Posterior vena cava (tissue), 2 donors: ENCODE measurements at places on chromosomes 1 and 21. TPM values are rescaled to one million over a fixed set of nuclear protein-coding genes. Genes with fewer than 3 reads are reported as not detected.

GRCh38 chr1:68511254-68511653 lies 14.4 kb upstream of the DEPDC1 start:
- no peak for DNase-seq

DNA sequence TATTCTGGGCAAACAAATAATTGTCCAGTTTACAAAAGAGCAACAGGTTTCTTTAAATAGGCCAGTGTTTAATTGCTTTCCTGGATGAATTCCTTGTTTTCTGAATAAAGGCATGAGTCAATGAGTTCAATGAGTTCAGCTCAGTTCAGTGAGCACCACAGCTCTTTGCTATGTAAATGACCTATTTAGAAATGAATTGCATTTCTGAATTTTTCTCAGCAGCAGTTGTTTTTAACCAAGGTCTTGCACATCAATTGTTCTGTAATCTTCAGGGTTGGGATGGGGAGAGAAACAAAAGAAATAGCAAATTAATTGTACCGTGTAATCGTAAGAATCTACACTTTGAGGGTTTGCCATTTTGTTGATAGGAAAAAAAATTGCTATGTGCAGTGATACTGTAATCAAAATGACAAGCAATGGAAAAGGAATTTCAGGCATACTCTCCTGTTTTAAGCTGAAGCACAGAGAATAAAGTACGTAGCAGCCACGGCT lies 45.7 kb downstream of the MIS18A start:
- DNase-seq: no peak

GRCh38 chr1:66217021-66217420 lies 316.9 kb upstream of the SGIP1 start:
- no peak for DNase-seq

GRCh38 chr1:116123837-116124533 lies 12.8 kb downstream of the MAB21L3 start:
- DNase-seq: no peak

- no peak for DNase-seq
These were observed 14.5 kb downstream of the NLRP3 start for GRCh38 chr1:247430434-247430833.

- DNase-seq: no peak
These were observed 47.6 kb downstream of the ASTN1 start for GRCh38 chr1:177116941-177117340.

DNA sequence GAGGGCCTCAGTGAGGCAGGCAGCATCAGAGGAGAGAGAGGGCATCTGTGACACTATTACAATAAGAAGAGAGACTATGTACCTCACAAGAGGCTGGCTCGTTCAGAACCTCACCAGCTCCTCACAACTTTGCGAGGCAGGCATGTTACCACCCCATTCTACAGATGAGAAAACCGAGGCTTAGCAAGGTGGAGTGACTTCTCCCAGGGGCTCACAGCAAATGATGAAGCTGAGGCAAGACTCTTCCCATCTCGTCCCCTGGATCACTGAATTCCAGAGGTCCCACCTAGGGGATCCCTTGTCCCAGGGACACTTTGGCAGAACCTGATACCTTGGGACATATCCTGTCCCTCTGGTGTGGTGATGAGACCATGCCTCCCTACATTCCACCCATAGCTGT lies 64.4 kb downstream of the DISP3 start:
- DNase-seq: peak; percentile 49

DNA sequence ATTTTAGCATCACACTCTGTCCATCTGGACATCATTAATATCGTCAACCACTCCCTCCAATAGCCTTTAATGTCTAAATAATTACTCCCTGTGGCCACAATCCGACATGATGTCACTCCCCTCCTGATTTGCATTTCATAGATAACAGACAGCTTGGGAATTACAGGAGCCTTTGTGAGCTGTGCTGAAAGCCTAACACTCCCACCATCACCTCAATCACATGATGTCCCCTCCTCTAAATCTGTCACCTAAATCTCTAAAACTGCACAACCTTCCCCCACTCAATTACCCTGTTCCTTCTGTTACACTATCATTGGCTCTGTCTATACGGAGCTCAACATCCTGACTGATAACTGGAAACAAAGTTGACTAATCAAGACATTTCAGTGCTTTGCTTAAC lies 14.3 kb downstream of the NHLH2 start:
- no peak for DNase-seq

GRCh38 chr1:56754708-56755479 lies 64.3 kb downstream of the FYB2 start:
- DNase-seq: no peak

DNA sequence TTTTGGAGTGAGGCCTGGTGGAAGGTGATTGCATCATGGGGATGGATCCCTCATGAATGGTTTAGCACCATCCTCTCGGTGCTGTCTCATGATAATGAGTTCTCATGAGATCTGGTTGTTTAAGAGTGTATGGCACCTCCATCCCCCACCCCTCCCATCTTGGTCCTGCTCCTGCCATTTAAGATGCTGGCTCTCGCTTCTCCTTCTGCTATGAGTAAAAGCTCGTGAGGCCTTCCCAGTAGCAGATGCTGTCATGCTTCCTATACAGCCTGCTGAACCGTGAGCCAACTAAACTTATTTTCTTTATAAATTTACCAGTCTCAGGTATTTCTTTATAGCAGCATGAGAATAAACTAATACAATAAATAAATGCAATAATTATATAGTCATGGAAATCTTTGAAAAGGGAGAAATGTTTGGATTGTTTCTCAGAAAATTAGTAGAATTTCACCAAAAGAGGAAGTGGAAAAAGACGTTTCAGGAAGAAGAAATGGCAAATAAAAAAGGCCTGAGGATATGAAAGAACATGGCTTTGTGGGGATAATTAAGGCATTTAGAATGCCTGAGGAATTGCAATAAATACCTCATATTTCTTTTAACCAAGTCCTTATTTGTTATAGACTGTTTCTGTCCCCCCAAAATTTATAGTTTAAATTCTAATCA lies 451.2 kb upstream of the ADGRL4 start:
- DNase-seq: no peak

GRCh38 chr1:94017155-94017829 lies 103.7 kb downstream of the ABCA4 start:
- no peak for DNase-seq

- no peak for DNase-seq
These were observed 71.3 kb downstream of the HLX start for GRCh38 chr1:220950576-220950975.

DNA sequence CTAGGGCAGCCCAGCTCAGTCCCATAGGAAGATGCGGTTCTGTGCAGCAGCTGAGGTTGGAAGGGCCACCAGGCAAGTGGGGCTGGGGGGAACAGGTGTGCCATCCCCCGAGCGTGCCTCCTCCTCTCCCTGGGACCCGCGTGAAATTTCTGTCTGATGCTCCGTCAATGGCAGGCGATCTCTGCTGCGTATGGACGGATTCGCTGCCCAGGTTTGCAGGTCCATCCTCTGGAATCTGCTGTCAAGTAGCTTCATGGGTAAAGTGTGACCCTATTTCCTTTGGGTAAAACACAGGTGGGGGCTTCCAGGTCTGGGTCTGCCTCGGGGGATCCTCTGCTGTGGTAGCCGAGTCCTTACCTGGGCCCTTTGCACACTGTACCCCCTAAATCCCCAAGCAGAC lies 114.6 kb upstream of the ARHGEF16 start:
- no peak for DNase-seq

DNA sequence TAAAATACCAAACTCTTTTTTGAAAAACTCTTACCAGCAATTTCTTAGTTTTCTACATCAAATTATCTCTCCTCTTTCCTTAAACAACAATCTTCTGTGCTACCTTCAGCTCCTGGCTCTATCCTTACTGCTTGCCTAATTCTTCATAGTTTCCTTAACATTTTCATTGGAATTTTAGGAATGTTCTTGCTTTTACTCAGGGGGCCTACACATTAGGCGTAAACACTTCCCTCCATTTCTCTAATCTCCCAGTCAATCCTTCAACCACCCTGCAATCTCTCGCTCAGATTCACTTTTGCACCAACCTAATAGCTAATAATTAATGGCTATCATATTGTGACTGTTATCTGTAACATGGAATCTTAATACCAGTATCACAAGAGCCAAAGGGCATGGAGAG lies 50.1 kb downstream of the ADAMTS5 start:
- no peak for DNase-seq

DNA sequence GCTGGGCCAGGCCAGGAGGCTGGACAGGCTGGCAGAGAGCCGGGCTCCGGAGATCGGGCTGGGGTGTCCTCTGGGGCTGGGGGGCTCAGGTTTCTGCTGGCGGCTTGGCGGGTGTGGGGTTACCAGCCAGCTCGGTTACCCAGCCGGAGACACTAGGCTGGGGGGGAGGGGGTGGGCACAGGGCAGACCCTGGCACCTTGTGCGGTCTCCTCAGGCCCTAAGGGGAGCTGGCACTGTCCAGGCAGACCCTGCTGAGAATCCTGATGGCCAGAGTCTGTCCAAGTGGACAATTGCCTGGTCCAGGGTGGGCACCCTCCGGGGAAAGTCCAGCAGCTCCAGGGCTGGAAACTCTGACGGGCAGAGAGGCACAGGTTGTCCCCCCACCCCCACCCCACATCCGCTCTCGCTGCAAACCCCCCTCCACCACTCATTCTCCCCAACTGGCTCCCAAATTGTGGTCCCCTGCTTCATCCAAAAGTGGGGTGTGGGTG lies 6.7 kb downstream of the ZBTB7B start:
- DNase-seq: no peak

DNA sequence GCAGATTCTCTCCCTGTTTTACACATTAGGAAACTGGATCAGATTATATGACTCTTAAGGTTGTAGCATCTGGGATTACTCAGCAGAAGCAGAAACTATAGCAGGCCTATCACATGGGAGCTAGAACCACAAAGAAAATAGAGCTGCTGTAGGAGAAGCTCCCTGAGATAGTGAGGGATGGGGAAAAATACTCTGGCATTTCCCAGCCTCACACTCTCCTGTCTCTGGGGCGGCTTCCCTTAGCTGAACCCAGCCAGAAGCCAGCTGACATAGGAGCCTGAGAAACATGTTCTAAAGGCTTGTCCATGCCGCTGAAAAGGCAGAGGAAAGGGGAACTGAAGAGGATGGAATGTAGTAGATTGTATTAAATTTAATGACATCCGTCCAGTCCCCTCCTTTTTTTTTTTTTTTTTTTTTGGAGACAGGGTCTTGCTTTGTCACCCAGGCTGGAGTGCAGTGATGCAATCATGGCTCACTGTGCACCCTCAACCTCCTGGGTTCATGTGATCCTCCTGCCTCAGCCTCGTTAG lies 76.8 kb upstream of the DNAJC6 start:
- DNase-seq: no peak

GRCh38 chr21:33089395-33090119 lies 19.6 kb downstream of the OLIG1 start:
- no peak for DNase-seq

- DNase-seq: no peak
These were observed 13.9 kb downstream of the ERRFI1 start for GRCh38 chr1:8011923-8012858.

DNA sequence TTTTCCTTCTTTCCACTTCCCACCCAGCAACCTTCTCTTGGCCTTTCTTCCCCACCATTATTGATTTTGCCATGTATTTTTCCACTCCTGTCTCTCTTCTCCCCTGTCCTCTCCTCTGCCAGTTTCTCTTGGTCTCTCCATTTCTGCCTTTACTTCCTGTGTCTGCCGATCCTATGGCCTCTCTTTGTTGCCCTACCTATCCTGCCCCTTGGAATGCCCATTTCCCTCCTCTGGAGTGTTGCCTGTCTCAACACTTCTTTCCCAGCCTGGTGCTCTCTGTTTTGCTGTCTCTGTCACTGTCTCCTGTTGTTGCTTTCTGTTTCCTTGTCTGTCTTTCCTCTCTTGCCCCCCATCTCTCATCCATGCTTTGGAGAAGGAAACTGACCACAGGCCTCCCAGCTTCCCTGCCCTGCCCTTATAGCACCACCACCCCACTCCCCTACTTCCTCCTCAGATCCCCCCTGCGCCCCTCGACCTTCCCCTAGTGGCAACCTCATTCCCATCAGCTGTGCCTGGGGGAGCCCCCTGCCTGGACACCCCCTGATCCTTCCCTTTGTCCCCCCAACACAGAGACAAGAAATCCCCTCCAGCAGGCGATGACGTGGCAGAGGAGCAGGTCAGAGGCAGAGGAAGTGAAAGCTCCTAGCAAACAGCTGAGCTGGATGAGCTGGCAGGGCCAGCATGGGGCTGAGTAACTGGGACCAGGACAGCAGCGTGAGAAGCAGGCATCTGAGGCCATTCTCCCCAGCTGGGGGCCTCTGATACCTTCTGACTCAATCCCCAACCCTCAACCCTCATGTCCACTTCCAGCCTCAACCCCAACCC lies 6.6 kb upstream of the ETV3L start:
- DNase-seq: peak; percentile 82

DNA sequence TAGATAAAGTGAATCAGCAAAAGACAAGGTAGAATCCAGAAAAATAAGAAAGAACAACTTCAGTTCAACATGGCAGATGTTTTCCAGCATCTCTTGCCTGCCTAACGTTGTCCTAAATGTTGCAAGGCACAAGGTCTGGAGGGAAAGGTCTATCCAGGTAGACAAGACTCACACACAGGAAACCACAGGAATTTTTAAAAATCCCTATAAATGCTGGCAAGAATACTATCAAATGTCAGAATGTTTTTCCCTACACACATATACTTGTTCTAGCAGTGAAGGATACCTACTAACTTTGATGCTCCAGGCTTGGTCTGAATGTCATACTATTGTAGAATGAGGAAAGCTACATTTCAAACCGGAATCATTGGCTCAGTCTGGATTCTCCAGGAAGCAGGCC lies 10.6 kb downstream of the GJA5 start:
- no peak for DNase-seq

DNA sequence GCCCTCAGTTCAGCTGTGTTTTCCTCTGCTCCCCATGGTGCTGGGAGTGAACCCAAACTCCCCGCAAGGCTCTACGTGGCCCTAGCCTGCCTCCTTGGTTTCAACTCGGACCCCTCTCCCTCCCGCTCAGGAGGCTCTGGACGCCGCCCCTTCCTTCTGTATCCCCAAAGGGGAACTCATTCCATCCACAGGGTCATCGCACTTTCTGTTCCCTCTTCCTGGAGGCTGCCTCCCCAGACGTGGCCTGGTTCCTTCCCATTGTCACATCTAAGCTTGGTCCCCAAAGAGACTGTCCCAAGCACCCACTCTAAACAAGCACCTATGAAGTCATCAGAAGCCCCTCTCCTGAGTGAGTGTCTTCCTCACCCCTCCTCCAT lies 10.9 kb downstream of the KCNAB2 start:
- no peak for DNase-seq

DNA sequence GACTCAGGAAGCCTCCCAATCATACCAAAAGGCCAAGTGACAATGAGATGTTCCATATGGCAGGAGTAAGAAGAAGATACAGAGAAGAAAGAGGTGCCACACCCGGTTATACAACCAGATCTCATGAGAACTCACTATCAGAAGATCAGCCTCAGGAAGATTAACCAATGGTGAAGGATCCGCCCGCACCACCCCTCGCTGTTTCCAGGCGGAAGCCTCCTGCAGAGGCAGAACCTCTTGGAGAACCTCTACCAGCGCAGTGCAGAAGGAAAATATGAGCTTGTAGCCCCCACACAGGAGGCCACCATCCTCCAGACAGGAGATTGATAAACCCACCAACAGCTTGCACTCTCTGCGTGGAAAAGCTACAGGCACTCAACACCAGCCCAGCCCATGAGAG lies 245.1 kb downstream of the POTED start:
- no peak for DNase-seq

The DNAJC28 gene
- total RNA-seq: 1.3 TPM

The FCRL1 gene
- total RNA-seq: 1.7 TPM

The NID1 gene
- total RNA-seq: 122 TPM

The SLFNL1 gene
- total RNA-seq: 0.38 TPM

The EPHB2 gene
- 17.4 TPM for total RNA-seq

The SPRR5 gene
- not detected for total RNA-seq

The LGR6 gene
- 0.28 TPM for total RNA-seq

The RPE65 gene
- total RNA-seq: not detected

The RHCE gene
- total RNA-seq: not detected

The DMBX1 gene
- not detected for total RNA-seq

The TNNT2 gene
- total RNA-seq: not detected
